ENCODE measurements at places on chromosomes 12 and 14.

- DNase-seq = no peak
Measured at GRCh38 chr12:123743002-123743401, 19.1 kb upstream of the DNAH10 start.

- no peak for DNase-seq
Measured at GRCh38 chr14:68981539-68981976, 2.5 kb upstream of the ACTN1 start.

- DNase-seq = no peak
Measured at GRCh38 chr12:20411345-20411744, 43.0 kb downstream of the PDE3A start.

- DNase-seq = no peak
Measured at GRCh38 chr14:94904636-94905035, 134.7 kb upstream of the GSC start.

- DNase-seq = no peak
Measured at GRCh38 chr12:510071-510825, 50.5 kb downstream of the B4GALNT3 start.

DNA sequence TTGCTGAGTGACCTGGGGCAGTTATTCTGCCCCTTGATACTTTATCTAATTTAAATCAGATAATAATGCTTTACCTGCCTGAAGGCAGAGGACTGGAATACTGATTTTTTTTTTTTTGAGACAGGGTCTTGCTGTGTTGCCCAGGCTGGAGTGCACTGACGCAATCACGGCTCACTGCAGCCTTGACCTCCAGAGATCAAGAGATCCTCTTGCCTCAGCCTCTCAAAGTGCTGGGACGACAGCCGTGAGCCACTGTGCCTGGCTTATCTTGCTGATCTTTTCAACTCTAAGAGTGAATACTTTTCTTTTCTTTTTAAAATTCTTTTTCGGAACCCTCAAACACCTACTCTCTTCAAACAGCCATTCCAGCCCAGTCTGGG lies 699 bp upstream of the B4GALNT3 start:
- DNase-seq = no peak

- no peak for DNase-seq
Measured at GRCh38 chr14:55458800-55459515, 18.5 kb upstream of the TBPL2 start.

GRCh38 chr12:124380796-124381455 lies 86.0 kb downstream of the RFLNA start:
- DNase-seq = no peak

- no peak for DNase-seq
Measured at GRCh38 chr14:28966416-28967233, 200.0 kb downstream of the FOXG1 start.

- DNase-seq = no peak
Measured at GRCh38 chr14:101973356-101973755, 9.0 kb downstream of the DYNC1H1 start.

- no peak for DNase-seq
Measured at GRCh38 chr12:80655751-80656150, 51.7 kb upstream of the MYF6 start.

DNA sequence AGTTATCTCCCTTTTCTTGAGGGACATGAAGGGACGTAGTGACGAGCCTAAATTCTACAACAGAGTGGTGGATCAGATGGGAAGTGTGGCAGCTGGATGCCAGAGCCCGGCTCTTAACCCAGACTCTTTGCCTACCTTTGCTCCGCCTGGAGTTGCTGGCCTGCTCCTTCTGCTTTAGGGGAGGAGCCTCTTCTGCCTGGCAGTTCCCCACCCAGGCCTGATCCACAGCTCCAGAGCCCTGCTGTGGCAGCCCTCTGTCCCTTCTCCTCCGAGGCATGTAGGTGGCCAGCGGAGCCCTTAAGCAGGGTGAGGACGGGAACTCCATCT lies 2.3 kb upstream of the PRPH start:
- no peak for DNase-seq

GRCh38 chr12:108106599-108106998 lies 22.5 kb upstream of the WSCD2 start:
- no peak for DNase-seq

- DNase-seq = no peak
Measured at GRCh38 chr12:90801776-90802175, 153.2 kb downstream of the CCER1 start.

- DNase-seq = no peak
Measured at GRCh38 chr12:112018571-112019237, 5.5 kb downstream of the ERP29 start.

DNA sequence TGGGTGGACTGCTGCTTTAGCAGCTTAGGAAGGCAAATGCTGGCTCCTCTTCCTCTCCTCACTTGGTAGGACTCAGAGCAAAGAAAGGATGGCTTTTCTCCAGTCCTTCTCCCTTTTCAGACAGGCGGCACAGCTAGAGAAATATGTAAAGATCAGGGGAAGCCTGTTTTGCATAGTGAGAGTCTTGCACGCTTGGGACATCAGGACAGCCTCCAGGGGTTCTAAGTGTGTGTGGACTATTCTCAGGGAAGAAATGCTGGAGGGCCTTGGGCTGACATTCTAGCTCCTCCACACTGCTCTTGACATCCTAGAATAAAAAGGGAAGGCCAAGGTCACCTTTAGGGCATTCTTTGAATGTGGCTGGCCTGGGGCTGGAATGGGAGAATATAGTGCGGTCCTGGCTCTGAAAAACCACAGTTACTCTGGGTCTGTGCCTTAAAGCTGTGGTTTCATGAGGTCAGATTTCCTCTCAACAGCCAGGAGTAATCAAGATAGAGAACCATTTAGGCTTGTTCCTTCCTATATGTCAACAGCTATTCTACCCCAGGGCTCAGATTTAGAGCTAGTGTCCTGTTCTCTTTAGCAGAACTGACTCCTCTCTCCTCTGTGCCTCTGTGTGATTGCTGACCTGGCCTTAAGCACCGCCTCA lies 24.3 kb downstream of the CMA1 start:
- no peak for DNase-seq

DNA sequence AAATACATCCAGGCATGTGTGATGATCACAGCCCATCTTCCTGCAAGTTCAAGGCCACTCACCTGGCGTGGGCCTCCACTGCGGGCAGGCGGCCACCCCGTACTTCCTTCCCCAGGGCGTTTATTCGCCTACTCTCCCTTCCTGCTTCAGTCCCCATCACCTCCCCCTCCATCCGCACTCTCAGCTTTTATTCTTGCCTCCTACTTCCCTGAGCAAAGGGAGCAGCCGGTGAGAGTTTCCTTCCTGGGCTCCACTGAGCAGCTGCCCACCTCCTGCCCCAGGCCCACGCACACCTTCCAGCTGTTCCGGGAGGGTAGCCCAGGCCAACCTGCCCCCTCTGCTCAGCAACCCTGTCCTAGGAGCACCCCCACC lies 4.1 kb downstream of the CYP46A1 start:
- DNase-seq = no peak

GRCh38 chr12:42871816-42872215 lies 282.3 kb upstream of the PRICKLE1 start:
- DNase-seq = no peak

GRCh38 chr12:38159591-38160317 lies 156.8 kb upstream of the ALG10B start:
- no peak for DNase-seq

DNA sequence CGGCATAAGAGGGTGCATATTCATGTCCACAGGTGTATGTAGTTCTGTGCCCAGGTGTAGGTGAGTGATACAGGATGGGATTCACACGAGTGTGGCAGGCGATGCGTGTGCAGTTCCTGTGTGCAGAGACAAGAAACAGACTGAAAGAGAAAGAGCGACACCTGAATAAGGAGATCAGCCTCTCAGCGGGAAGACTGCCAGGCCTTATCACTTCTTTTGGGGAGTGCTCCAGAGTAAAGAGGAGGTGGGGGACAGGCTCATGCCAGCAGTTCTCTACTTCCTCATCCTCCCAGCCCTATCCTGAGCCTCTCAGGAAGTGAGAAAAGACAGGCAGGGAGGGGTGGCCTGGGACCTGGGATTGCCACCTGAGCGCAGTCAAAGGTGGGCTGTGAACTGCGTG lies 2.8 kb downstream of the PSMB11 start:
- DNase-seq = no peak

- no peak for DNase-seq
Measured at GRCh38 chr14:61332658-61333029, 11.3 kb downstream of the PRKCH start.

- DNase-seq = no peak
Measured at GRCh38 chr12:105020241-105020962, 34.3 kb downstream of the NOPCHAP1 start.

- no peak for DNase-seq
Measured at GRCh38 chr12:32201976-32202375, 95.3 kb downstream of the BICD1 start.

DNA sequence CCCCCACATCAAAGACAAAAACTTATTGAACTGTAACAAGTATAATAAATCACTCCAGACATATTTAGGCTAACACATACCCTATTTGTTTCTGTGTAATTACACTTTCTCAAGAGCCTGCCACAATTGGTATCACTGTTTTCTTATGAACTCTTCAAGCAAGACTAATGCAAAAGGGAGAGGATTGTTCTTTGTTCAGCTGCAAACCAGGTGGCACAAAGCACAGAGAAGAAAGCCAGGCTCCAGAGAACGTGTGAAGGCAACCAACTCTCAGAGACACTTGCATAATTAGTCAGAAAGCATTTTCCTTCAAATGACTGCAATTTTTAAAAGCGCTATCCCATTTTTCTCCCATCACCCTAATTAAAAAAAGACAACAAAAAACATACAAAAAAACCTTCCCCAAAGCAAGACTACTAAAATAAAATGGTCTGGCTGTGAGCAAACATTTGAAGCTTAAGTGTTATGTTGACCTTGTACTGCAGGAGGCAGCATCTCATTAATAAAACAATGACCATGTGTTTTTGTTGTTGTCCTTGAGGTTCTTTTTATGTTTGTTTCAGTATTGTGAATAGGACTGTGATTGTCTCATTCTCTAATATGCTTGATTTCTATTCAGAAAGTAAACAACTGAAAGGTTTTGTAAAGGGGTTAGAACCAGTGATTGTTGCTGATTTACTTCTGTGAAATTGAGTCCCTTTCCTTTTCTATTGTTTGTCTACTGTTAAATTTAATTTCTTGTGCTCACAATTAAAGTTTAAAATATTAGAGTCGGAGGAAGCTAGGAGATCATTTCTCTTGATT lies 452.7 kb upstream of the PDE3A start:
- no peak for DNase-seq

DNA sequence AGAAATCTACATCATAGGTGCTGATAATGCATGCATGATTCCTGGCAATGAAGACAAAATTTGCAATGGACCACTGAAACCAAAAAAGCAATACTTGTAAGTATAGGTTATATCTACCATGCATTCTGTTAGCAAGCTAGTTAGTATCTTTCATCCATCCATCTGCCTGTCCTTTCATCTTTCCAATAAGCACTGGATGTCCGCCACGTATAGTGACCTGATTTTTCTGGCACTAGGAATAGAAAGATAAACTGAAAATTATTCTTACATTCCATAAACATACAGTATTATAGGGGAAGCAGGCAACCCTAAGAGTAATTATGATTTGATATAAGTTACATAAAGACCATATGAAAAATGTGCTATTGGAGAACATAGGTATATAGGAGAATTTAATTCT lies 87.2 kb upstream of the MYF6 start:
- DNase-seq = no peak

- DNase-seq = no peak
Measured at GRCh38 chr12:124024263-124024678, 51.3 kb downstream of the ZNF664 start.

GRCh38 chr12:53836119-53836655 lies 84.4 kb upstream of the CISTR start:
- no peak for DNase-seq

GRCh38 chr14:67579040-67579439 lies 21.0 kb downstream of the PIGH start:
- DNase-seq = no peak

DNA sequence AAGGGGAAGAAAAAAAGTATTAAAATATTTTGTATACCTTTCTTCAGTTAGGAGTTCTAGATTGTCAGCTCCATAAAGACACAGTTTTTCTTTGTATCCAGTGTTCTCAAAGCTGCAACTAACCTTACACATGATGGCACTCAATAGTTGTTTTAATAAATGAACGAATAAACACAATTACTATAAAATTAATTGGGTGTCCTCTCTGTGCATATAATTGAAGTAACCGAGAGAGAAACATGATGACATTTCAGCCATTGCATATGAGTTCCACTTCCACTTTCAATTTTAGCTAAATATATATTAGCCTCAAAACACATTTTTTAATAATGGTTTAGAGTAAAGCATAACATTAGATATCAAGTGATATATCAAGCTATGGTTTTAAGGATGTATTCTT lies 671.2 kb downstream of the LRFN5 start:
- no peak for DNase-seq

DNA sequence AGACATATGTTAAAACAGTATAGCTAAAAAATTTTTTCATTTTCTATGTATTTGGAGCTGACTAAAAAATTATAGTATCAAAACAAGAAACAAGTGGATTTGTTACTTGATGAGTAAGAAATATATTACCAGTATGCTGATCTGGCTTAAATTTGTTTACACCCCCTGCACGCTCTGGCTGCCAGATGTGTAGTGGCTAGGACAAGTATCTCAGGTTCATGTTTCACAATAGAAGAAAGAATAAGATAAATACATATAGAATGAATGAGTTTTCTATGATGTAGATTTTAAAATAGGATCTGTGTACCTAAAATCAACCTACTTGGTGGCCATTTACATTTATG lies 13.1 kb downstream of the NAA30 start:
- no peak for DNase-seq

DNA sequence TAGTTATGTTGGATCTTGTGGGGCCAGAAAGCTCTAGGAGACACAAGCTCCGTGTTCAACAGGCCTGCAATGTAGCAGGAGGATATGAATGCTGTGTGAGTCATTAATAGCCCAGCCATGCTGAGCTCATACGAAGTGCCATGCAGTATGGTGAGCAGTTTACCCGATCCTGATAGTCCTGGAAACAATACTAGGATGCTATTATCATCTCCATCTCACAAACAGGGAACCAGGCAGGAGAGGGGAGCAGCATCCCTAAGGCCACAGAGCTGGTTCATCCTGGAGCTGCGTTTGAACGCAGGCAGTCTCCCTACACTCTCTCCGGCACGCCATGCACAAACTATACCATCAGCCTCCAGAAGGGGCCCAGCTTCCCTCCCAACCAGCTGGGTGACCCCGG lies 20.5 kb downstream of the TTC7B start:
- no peak for DNase-seq

GRCh38 chr12:9372202-9372601 lies 164.0 kb upstream of the PZP start:
- DNase-seq = no peak

GRCh38 chr14:75141967-75142366 lies 15.1 kb upstream of the NEK9 start:
- DNase-seq = no peak

DNA sequence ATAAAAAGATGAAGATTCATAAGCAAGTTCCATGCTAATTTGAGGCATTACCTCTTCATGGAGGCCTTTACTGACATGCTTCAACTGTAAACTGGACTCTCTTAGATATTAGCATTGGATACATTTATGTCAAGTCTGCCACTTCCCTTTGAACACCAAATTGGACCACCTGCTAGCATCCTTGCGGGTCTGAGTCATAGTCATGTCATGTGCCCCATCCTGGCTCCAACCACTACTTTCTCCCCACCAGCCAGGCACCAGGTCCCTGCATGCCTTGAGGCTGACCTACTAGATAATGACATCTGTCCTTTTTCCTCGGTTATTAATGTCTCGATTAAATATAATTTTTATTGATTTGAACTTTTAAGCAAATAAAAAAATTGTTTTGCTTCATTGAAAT lies 32.9 kb upstream of the EEA1 start:
- no peak for DNase-seq
